ENCODE measurements at places on chromosomes 1 and 21. TPM values are rescaled to one million over a fixed set of nuclear protein-coding genes. Genes with fewer than 3 reads are reported as not detected.
A peak's percentile ranks its signal among the peaks of the same experiment; 100 is the strongest.

TRAF3IP3 gene
- total RNA-seq = 12.4 TPM

DNASE2B gene
- 26.1 TPM for total RNA-seq

TRPM2 gene
- 17.9 TPM for total RNA-seq

FAM72C gene
- not detected for total RNA-seq

GRCh38 chr21:35333831-35334618 lies 284.9 kb upstream of the RUNX1 start:
- DNase-seq = peak; percentile 61
- H3K4me3 ChIP-seq = no peak overlapping the region
- no peak overlapping the region for H3K27ac ChIP-seq
- peaks cover 5% of the 10 kb centered on the region for H3K4me1 ChIP-seq
- H3K36me3 ChIP-seq = no peaks in the 10 kb centered on the region

- no peaks in the 10 kb centered on the region for H3K36me3 ChIP-seq
- peak; percentile 78 for DNase-seq
- no peak overlapping the region for H3K4me3 ChIP-seq
- no peaks in the 10 kb centered on the region for H3K4me1 ChIP-seq
Observed at GRCh38 chr1:209576392-209577197, 6.9 kb upstream of the CAMK1G start.

GRCh38 chr1:222656391-222657155 lies 38.7 kb downstream of the MIA3 start:
- no peak for DNase-seq
- peaks cover 98% of the 10 kb centered on the region for H3K36me3 ChIP-seq
- H3K4me3 ChIP-seq = no peak overlapping the region
- H3K4me1 ChIP-seq = peaks cover 15% of the 10 kb centered on the region
- no peaks in the 10 kb centered on the region for H3K27me3 ChIP-seq

GRCh38 chr1:203593723-203594122 lies 32.9 kb upstream of the ATP2B4 start:
- peaks cover 13% of the 10 kb centered on the region for H3K4me1 ChIP-seq
- no peak for DNase-seq
- no peaks in the 10 kb centered on the region for H3K27me3 ChIP-seq
- no peaks in the 10 kb centered on the region for H3K36me3 ChIP-seq
- no peak overlapping the region for H3K27ac ChIP-seq
- H3K4me3 ChIP-seq = no peak overlapping the region

DNA sequence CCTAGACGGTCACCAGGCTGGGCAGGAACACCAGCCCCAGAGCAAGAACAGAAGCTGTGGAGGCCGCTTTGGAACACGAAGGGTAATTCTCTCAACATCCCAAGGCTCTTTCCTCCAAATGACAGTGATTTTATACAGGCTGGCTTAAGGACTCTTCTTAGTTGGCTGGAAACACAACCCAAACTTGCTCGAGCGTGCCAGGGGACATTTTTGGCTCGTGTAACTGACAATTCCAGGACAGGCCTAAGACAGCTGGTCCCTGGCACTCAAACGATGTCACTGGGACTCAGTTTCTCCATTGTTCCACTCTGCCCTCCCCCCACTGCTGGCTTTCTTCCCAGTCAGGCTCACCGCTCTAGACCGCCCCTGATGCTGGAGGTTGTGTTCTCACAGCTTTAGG lies 164.7 kb downstream of the NPHP4 start:
- no peak overlapping the region for H3K27ac ChIP-seq
- H3K4me3 ChIP-seq = no peak overlapping the region
- H3K4me1 ChIP-seq = no peaks in the 10 kb centered on the region

DNA sequence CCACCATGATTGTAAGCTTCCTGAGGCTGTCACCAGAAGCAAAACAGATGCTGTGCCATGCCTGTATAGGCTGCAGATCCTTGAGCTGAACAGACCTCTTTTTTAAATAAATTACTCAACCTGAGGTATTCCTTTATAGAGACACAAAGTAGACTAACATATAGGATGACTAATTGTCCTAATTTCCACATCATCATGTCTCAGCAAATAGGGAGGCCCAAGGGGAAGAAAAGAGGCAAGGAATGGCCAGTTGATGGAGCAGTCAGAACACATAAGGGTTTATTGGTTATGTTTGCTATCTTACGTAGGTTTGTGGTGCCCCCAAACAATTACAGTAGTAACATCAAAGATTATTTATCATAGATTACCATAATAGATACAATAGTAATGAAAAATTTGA lies 126.2 kb downstream of the RASAL2 start:
- H3K27ac ChIP-seq = no peak overlapping the region
- H3K27me3 ChIP-seq = no peaks in the 10 kb centered on the region
- DNase-seq = no peak
- H3K36me3 ChIP-seq = no peaks in the 10 kb centered on the region
- H3K4me1 ChIP-seq = no peaks in the 10 kb centered on the region

DNA sequence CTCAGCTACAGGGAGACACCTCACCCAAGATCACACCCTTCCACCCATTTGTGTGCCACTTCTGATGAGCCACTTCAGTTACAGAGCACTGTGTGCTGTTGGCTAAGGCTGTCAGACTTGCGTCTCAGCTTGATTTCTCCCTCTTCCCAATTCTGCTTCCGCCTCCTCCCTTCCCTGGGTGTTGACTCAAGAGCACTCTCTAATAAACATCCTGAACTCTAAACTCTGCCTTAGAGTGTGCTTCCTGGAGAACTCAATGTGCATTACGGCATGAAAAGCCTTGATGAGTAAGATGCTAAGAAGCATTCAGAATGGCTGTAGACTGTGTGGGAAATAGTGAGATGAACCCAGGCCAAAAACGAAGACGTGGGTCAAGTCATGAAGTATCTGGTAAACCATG lies 54.9 kb upstream of the S1PR1 start:
- H3K27ac ChIP-seq = peak overlapping the region; percentile 60
- H3K27me3 ChIP-seq = no peaks in the 10 kb centered on the region
- H3K4me1 ChIP-seq = peaks cover 14% of the 10 kb centered on the region

DNA sequence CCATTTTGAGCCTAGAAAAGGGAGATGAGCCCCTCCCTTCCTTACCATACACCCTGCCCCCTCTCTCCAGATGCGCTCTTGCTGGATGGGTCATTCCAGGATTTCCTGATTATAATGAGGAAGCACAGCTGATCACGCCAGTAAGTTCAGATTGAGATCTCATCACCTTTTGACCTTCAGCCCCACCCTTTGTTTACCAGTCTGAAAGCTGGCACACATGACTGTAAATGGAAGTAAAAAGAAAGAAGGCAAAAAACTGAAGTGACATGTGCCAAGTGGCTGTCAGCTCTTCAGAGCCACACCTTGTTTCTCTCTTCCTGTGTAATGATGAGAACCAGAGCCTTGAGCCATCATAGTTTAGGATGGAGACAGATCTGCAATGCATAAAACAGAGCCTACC lies 27.9 kb downstream of the S1PR1 start:
- no peaks in the 10 kb centered on the region for H3K27me3 ChIP-seq
- no peak for DNase-seq
- no peak overlapping the region for H3K4me3 ChIP-seq
- no peaks in the 10 kb centered on the region for H3K36me3 ChIP-seq
- peaks cover 49% of the 10 kb centered on the region for H3K4me1 ChIP-seq

Data from lower lobe of right lung (tissue), 2 donors.